ENCODE measurements at places on chromosomes 4 and X.
A peak's percentile ranks its signal among the peaks of the same experiment; 100 is the strongest.

DNA sequence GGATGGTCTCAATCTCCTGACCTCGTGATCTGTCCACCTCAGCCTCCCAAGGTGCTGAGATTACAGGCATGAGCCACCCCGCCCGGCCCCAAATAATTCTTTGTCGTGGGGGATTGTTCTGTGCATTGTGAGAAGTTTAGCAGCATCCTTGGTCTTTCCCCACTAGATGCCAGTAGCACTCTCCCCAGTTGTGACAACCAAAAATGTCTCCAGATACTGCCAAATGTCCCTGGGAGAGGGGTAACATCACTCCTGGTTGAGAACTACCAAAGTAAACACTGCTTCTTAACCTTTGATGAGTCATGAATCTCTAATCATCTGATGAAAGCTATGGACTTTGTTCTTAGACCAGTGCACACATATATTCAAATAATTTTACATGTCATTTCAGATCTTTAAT is 90.7 kb upstream of the BRS3 start:
- no peak for DNase-seq

- no peak for DNase-seq
Observed at GRCh38 chr4:188459381-188459780, 320.1 kb downstream of the TRIML1 start.

DNA sequence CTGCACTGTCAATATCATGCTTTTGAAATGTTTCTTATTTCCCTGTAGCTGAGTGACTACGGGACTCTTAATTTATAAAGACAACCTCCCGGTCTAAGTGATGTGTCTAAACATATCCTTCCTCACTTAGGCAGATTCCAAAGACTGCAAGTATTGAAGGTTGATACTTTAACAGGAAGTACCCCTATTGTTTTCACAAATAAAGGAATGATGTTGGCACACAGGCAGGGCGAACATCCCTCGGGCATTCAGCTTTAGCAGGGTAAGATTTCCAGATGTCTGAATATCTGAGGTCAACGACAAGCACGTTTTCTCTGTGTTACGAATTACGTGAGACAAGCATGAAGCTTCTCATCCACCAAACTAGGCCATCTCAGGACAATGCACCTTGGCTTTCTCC is 638.0 kb upstream of the FRG1 start:
- no peak for DNase-seq

DNA sequence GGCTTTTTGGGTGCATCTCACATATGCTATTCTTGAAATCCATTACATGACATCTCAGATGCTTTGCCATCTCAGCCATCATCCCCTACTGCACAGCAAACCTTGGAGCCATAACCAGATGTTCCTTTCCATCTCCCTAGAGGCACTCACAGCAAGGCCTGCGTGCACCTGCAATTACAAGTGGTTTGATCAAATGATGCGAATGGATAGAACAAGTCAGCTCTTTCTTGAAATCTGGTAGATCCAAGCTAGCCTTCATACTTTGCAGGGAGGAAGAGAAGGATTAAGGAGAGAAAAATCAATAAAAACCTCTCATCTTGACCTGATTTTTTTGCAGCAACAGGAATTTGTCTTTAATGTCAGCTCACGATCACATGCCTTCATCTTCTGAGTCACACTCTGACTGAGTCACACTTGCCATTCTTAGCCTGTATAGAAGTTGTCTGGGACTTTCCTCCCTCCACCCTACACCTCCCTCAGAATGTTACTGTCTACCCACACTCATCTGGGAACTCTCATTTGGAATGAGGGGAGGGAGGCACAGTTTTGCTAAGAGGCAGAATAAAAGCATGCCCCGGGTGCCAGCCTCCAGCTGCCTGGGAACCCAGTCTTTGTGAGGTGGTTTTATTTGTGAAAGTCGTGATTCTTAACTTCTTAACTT is 11.9 kb upstream of the TRIML1 start:
- DNase-seq = no peak

- no peak for DNase-seq
Observed at GRCh38 chr4:178192611-178193010, 750.4 kb upstream of the AGA start.

- no peak for DNase-seq
Observed at GRCh38 chrX:155592331-155592730, 20.4 kb downstream of the TMLHE start.

DNA sequence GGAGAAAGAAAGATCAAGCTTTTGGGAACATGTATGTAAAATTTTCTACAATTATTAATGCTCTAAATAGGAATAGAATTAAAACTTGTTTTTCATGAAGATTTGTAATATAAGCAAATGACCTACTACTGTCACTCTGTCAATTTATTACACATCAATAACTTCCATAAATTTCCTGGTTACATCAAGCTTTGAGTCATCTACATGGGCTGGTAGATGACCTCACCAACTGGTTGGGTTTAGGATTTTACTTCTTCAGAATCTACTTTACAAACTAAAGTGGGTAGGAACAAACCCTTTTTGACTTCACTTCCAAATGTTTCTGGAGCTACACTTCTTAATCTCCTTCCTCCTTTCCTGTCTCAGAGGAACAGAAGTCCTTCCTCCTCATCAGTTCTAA is 12.0 kb upstream of the LRAT start:
- no peak for DNase-seq

GRCh38 chrX:133249266-133250058 is 31.3 kb upstream of the TFDP3 start:
- no peak for DNase-seq

- DNase-seq = no peak
Observed at GRCh38 chr4:158450741-158451140, 70.9 kb upstream of the RXFP1 start.

DNA sequence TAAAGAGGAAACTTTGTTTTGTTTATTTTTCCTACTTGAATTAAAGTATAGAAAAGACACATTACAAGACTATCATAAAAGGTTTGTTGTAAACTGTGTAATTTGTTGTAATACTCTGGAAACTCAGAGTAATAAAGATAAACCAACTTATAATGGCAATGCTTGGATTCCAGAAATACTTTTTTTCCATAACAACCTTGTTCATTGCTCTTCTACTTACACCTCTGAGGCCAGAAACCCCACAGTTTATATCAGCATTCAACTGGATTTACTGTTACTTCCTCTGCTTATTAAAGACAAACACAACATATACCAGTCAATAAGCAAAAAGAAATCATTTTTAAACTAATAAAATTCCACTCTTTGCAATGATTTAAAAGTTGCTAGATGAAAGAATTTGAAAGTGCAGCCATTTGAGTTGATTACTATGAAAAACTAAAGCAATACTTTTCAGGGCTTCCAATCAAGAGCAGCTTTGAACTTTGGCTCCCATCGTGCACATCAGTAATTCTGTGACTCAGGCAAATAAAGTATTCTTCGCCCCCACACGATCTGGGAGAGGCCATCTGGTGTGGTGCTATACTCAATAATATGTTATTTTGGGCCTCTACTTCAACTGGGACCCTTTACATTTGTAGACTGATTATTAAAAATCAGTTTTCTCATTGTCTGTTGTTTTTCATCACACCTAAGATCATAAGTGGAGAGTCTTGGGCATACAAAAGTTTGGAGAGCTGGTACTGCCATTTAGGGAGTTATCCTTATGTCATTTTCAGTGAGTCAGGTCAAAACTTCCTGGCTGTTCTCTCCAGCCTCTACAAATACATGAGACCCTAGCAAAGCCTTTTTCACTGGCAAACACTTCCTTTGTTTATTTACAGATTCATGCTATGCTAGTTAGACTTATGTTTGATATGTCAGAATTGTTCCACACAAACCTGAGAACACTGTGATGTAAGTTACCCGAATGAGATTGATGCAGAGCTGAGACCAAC is 20.5 kb downstream of the DDIT4L start:
- DNase-seq = no peak

DNA sequence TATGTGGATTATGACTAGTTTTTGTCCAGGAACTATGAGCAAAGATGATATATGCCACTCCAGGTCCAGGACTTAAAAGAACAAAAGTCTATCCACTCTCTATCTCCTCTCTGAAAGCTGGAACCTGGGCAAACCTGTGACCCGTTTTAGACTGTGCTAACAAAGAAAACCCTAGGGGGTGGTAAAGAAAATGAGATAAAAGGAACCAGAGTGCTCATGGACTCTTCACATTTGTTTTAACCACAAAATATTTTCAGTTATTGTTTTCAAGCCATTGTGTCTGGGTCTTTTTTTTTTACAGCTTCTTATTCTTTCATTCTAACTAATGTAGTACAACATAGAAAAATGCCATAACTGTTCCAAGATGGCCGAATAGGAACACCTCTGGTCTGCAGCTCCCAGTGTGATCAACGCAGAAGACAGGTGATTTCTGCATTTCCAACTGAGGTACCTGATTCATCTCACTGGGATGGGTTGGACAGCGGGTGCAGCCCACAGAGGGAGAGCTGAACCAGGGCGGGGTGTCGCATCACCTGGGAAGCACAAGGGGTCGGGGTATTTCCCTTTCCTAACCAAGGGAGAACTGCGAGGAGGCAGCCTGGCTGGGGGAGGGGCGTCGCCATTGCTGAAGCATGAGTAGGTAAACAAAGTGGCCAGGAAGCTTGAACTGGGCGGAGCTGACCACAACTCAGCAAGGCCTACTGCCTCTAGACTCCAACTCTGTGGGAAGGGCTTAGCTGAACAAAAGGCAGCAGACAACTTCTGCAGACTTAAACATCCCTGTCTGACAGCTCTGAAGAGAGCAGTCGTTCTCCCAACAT is 45.1 kb downstream of the CHM start:
- no peak for DNase-seq

- peak; percentile 17 for DNase-seq
Observed at GRCh38 chrX:15143050-15143824, 126.6 kb downstream of the ASB9 start.

GRCh38 chrX:134431894-134432293 is 28.1 kb upstream of the HPRT1 start:
- DNase-seq = no peak

GRCh38 chr4:83189631-83190136 is 75.2 kb upstream of the PLAC8 start:
- no peak for DNase-seq

GRCh38 chr4:1788254-1788973 is 4.7 kb upstream of the FGFR3 start:
- no peak for DNase-seq

GRCh38 chr4:41381384-41381783 is 124.7 kb downstream of the UCHL1 start:
- no peak for DNase-seq

DNA sequence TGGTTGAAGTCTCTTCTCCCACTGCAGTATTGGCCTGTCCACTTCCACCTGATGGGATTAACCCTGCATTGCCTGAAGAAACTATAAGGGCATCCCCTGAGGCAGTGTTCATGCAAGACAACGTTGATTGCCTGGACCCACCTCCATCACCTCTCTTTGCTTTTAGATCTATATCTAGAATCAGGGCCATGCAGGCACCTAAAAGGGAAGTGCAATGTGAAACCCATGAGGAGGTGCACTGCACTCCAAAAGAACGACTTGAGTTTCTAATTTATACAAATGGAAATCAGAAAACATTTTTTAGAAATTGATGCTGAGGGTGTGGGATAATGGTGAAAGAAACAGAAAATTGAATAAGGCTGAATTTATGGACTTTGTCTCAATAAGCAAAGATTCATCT is 694.4 kb downstream of the TRAM1L1 start:
- DNase-seq = no peak

DNA sequence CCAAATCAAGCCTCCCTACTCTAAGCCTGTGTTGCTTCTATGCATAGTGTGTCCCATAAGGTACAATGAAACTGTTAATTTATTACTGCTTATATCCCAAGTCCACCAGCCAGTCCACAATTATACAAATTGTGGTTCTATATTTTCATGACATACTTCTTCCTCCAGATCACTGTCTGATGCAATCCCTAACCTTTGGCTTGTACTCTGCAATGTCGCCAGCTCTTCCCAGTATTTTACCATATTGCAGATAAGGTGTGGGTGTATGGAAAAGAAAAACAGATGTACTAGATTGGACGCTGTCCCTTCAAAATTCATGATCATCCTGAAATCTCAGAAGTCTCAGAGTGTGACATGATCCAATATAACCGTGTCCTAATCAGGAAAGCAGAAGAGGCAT is 286.2 kb downstream of the GASK1B start:
- DNase-seq = no peak

GRCh38 chr4:7171191-7171900 is 21.0 kb upstream of the SORCS2 start:
- no peak for DNase-seq

GRCh38 chr4:117637347-117637746 is 396.9 kb upstream of the NDST3 start:
- no peak for DNase-seq

GRCh38 chr4:55517526-55518229 is 29.0 kb downstream of the CLOCK start:
- DNase-seq = no peak

DNA sequence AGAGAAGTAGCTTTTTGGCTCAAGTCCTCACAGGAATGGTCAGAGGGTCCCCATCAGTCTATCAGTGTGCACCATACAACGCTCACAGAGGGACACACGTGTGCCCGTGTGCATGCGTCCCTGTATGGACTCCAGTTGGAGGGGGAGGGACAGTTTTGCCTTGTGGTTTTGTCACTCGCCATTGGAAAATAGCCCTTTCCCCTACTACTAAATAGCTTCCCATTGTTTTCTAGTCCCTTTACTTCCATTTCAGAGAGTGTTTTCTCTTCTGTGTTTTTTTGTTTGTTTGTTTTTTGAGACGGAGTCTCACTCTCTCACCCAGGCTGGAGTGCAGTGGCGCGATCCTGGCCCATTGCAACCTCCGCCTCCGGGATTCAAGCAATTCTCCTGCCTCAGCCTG is 34.9 kb downstream of the WDR13 start:
- no peak for DNase-seq

DNA sequence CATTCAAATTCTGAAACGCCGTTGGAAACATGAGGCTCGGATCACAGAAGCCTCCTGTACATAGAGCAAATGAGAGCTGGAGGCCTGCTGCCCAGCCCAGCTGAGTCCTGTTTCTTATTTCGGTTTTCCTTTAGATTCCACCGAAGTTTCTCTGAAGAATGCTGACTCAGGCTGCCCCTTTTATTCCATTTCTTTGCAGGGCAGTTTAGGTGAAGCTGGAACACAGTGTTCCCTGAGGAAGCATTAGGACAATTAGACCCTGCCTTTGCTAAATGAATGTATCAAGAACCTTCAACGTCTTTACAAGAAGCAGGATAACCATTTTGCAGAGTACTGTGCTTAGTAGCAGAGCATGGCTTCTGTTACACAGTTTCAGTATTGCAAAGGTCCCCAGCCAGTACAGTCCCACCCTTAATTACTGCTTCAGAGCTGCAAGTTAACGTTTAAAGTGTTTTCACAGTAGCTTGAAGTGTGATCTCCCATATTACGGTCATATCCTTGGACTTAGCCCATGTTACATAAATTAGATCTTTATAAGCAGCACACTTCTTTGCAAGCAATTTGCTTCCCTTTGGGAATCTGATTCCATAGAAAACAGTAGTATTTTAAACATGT is 117.0 kb downstream of the TBL1X start:
- DNase-seq = no peak

- DNase-seq = no peak
Observed at GRCh38 chr4:10336471-10336870, 120.8 kb downstream of the ZNF518B start.

DNA sequence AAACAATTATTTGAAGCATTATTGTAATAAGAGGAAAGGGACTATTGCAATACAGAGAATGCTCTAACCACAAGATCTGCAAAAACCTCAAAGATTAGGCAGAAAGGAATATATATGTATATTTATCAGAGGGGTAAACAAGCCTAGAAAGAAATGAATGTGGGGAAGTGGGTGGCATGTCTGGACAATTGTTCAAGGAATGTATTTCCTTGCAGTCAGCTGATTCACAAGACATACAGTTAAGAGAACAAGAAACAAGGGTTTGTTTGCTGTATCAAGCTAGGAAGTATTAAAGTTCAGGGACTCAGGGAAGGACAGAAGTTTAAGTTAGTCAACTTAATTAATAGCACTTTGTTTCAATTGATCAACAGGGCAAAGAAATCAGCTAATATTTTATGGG is 514.7 kb downstream of the CENPC start:
- no peak for DNase-seq
